ENCODE measurements at places on chromosomes 3 and 15. TPM values are rescaled to one million over a fixed set of nuclear protein-coding genes. Genes with fewer than 3 reads are reported as not detected.

Gene SAMD7
- total RNA-seq = not detected

Gene CCDC39
- total RNA-seq = not detected

Gene MESP2
- total RNA-seq = 0.66 TPM

Gene CILP
- total RNA-seq = 0.07 TPM

Gene MNS1
- total RNA-seq = 0.30 TPM

Gene AMOTL2
- total RNA-seq = 117 TPM

Gene PARP15
- total RNA-seq = 0.13 TPM

Gene SCAANT1
- not detected for total RNA-seq

Gene MYO5C
- 0.07 TPM for total RNA-seq

Gene TIGIT
- total RNA-seq = not detected

Gene MED12L
- total RNA-seq = 1.0 TPM

Gene PGBD4
- 3.9 TPM for total RNA-seq

Gene NCBP2
- total RNA-seq = 70.1 TPM

Gene CCR2
- total RNA-seq = not detected

Gene DOCK3
- total RNA-seq = 0.30 TPM

Gene ITPKA
- 0.91 TPM for total RNA-seq

Gene EFCC1
- not detected for total RNA-seq

Gene PAQR5
- total RNA-seq = 0.03 TPM

Gene DNAJA4
- 3.4 TPM for total RNA-seq

Gene STAB1
- 0.59 TPM for total RNA-seq

Gene AGTR1
- total RNA-seq = 0.30 TPM

Gene TP63
- 0.20 TPM for total RNA-seq

Gene CLRN1
- total RNA-seq = not detected

Gene RETNLB
- total RNA-seq = not detected

Gene MB21D2
- total RNA-seq = 5.1 TPM

Gene NRROS
- total RNA-seq = 1.0 TPM

Gene SPSB4
- not detected for total RNA-seq

Gene GRIP2
- total RNA-seq = 0.46 TPM

Gene NR1D2
- 43.5 TPM for total RNA-seq

Gene ADGRG7
- total RNA-seq = not detected

Gene NOX5
- total RNA-seq = 0.39 TPM

Gene ZNF80
- not detected for total RNA-seq

Gene SLC51B
- not detected for total RNA-seq

Measured in smooth muscle cell of the pulmonary artery (primary cell).